Activated B cell treated with CpG ODN at 0.5 μM for 24 hours (primary cell): ENCODE measurements at places on chromosomes 3 and 15. TPM values are rescaled to one million over a fixed set of nuclear protein-coding genes. Genes with fewer than 3 reads are reported as not detected.

Gene IL20RB
- 0.98 and 1.5 TPM in 2 replicates for total RNA-seq

Gene CPNE9
- 0.20 TPM in 1 of 2 replicates, not detected in the other for total RNA-seq

Gene CCDC12
- 93.8 and 98.4 TPM in 2 replicates for total RNA-seq

Gene LTF
- total RNA-seq: 0.10 TPM in 1 of 2 replicates, not detected in the other

Gene MCTP2
- total RNA-seq: 46.0 and 54.2 TPM in 2 replicates

Gene ABCF3
- total RNA-seq: 78.0 and 86.7 TPM in 2 replicates

Gene IL16
- 205 and 206 TPM in 2 replicates for total RNA-seq

- no peaks in the 10 kb centered on the region for H3K36me3 ChIP-seq
- no peak for DNase-seq
- H3K27me3 ChIP-seq: peaks cover 4% of the 10 kb centered on the region
- no peaks in the 10 kb centered on the region for H3K4me1 ChIP-seq
- no peak overlapping the region for H3K4me3 ChIP-seq
Observed at GRCh38 chr15:98524838-98525660, 123.3 kb upstream of the IGF1R start.

DNA sequence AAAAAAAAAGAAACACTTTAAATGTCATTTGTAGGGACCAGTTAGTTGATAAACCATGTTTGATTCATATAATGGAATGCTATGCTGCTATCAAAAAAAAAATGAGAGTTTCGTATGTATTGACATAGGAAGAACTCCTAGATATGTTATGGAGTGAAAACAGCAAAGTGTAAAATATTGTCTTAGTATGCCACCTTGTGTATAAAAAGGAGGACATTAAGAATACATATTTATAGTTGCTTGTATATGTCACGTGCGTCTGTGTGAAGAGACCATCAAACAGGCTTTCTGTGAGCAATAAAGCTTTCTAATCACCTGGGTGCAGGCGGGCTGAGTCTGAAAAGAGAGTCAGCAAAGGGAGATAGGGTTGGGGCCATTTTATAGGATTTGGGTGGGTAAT is 39.5 kb downstream of the KBTBD8 start:
- DNase-seq: no peak
- H3K4me3 ChIP-seq: no peak overlapping the region
- no peak overlapping the region for H3K27ac ChIP-seq
- H3K4me1 ChIP-seq: peaks cover 5% of the 10 kb centered on the region
- H3K36me3 ChIP-seq: no peaks in the 10 kb centered on the region

DNA sequence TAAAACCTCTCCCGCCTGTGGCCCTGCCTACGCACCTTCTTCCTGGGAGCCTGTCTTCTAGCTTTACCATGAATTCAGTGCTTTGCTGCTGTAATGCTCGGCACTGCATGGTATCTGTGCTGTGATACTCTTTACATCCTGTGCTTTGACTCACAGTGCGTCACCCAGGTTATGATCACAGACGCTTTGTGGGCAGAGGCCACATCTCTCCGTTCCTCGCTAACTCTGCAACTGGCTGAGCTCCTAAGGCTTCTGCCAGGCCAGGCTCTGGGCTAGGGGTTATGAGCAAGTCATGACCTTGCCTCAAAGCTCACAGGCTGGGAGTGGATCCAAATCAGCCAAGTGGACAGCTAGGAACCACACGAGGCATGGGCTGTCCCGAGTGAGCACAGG is 23.2 kb downstream of the SPTBN5 start:
- peaks cover 7% of the 10 kb centered on the region for H3K27me3 ChIP-seq
- H3K4me1 ChIP-seq: peaks cover 4% of the 10 kb centered on the region
- H3K36me3 ChIP-seq: no peaks in the 10 kb centered on the region
- DNase-seq: no peak
- no peak overlapping the region for H3K4me3 ChIP-seq

DNA sequence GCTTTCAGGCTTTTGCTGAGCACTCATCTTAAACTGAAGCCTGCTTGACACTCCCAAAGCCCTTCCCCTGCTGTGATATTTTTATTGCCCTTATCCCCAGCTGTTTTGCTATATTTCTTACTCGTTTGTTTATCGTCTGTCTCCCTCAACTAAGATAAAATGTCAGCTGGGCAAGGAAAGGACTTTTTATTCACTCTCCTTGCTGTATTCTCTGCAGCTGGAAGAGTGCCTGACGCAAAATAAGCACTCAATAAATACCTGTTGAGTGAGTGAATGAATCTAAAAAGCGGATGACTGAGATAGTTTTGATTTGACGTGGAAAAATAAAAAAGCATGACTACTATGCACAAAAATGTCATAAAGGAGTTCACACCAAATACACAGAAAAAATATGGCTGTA is 84.8 kb upstream of the POMGNT2 start:
- no peaks in the 10 kb centered on the region for H3K4me1 ChIP-seq
- H3K4me3 ChIP-seq: no peak overlapping the region
- H3K36me3 ChIP-seq: no peaks in the 10 kb centered on the region
- H3K27ac ChIP-seq: no peak overlapping the region

GRCh38 chr3:157572559-157573270 is 69.5 kb upstream of the VEPH1 start:
- no peak for DNase-seq
- H3K27ac ChIP-seq: no peak overlapping the region
- H3K27me3 ChIP-seq: peaks cover 14% of the 10 kb centered on the region
- no peak overlapping the region for H3K4me3 ChIP-seq

GRCh38 chr3:37890522-37890921 is 28.8 kb downstream of the CTDSPL start:
- no peak overlapping the region for H3K4me3 ChIP-seq
- H3K27me3 ChIP-seq: peaks cover 4% of the 10 kb centered on the region
- H3K27ac ChIP-seq: no peak overlapping the region
- DNase-seq: no peak
- H3K36me3 ChIP-seq: no peaks in the 10 kb centered on the region
- no peaks in the 10 kb centered on the region for H3K4me1 ChIP-seq

DNA sequence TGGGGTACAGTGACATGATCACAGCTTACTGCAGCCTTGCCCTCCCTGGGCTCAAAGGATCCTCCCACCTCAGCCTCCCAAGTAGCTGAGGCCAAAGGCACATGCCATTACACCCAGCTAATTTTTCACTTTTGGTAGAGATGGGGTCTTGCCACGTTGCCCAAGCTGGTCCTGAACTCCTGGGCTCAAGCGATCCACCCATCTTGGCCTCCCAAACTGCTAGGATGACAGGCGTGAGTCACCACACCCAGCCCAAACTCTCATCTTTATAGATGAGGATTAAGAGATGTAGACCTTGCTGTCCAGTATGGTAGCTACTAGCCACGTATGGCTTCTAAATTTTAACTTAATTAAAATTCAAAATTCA is 4.4 kb upstream of the ABHD5 start:
- H3K27me3 ChIP-seq: no peaks in the 10 kb centered on the region
- no peaks in the 10 kb centered on the region for H3K36me3 ChIP-seq
- H3K27ac ChIP-seq: no peak overlapping the region
- DNase-seq: no peak
- peaks cover 10% of the 10 kb centered on the region for H3K4me1 ChIP-seq

DNA sequence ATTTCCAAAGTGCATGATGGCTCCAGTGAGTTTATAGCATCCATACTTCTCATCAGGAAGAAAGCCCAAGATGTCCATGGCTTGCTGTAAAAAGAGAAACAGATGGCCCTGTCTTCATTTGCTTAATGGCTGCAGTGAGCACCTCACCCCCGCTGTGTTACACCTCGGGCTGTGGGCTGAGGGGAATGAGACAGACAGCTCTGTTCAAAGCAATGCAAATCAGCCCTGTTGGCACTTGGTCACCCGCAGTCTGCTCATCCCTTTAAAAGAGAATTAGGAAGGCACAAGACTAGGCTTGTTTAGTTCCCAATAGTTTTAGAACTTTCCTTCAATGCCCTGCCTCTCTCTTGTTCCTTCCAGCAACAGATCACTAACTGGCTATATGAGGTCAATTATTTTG is 25.2 kb downstream of the MYH15 start:
- no peaks in the 10 kb centered on the region for H3K4me1 ChIP-seq
- H3K36me3 ChIP-seq: no peaks in the 10 kb centered on the region
- no peaks in the 10 kb centered on the region for H3K27me3 ChIP-seq
- H3K27ac ChIP-seq: no peak overlapping the region
- DNase-seq: no peak

GRCh38 chr15:50018491-50018890 is 100.5 kb downstream of the ATP8B4 start:
- no peaks in the 10 kb centered on the region for H3K4me1 ChIP-seq
- H3K27ac ChIP-seq: no peak overlapping the region
- H3K4me3 ChIP-seq: no peak overlapping the region

GRCh38 chr15:66886686-66887273 is 178.6 kb upstream of the SMAD3 start:
- H3K27me3 ChIP-seq: peaks cover 6% of the 10 kb centered on the region
- no peaks in the 10 kb centered on the region for H3K4me1 ChIP-seq
- no peaks in the 10 kb centered on the region for H3K36me3 ChIP-seq
- no peak overlapping the region for H3K4me3 ChIP-seq
- H3K27ac ChIP-seq: no peak overlapping the region

- H3K4me3 ChIP-seq: no peak overlapping the region
- no peak for DNase-seq
- no peaks in the 10 kb centered on the region for H3K27me3 ChIP-seq
- H3K36me3 ChIP-seq: no peaks in the 10 kb centered on the region
- H3K27ac ChIP-seq: no peak overlapping the region
Observed at GRCh38 chr3:98966434-98966833, 64.9 kb upstream of the DCBLD2 start.

DNA sequence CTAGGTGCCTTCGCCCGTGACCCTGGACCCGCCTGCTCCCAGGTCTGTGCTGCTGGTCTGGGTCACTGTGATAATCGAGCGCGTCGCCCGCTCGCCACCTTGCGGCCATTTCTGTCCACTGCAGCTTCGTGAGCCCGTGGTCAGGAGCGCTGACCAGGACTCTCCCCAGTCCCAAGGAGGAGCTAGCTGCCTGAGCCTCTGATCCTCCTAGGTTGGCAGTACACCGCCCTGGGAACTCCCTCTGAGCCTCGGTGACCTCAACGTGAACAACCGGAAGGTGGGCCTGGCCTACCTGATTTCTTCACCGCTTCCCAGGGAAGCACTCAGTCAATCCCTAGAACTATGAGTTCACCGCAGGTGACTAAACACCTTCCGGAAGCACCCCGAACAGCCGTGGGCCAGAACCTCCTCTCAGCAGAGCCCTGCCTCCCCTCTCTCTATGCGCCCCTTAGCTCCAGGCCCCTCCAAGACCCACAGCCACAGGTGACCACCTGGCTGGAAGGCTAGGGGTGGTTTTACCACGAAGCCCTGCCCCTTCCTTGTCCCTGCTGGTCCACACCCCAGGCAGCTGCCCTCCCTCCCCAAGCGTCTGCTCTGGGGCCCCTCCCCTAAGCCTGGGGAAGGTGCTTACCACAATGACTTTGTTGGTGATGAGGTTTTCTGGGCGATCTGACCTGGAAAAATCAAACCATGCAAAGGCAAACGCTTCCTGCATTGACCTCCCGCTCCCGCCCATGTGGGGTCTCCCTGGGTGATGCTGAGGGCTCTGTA is 9.7 kb downstream of the PLA2G4D start:
- H3K27ac ChIP-seq: no peak overlapping the region
- no peaks in the 10 kb centered on the region for H3K36me3 ChIP-seq
- DNase-seq: peak; percentile 49
- peaks cover 2% of the 10 kb centered on the region for H3K4me1 ChIP-seq
- H3K4me3 ChIP-seq: no peak overlapping the region

DNA sequence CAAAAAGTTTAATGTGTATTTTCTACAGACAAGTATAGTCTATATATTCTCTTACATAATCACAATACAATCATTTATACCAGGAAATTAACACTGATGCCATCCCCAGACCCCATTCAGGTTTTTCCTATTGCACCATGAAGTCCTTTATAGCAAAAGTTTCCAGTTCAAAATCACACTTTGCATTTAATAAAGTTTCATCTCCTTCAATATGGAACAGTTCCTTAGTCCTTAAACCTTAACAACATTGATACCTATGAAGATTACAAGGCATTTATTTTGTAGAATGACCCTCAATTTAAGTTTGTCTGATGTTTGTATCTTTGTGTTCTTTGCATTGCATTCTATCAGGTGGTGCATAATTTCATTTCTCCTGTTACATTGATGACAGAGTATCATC is 2.0 kb upstream of the SMARCC1 start:
- H3K27ac ChIP-seq: no peak overlapping the region
- H3K4me1 ChIP-seq: peaks cover 39% of the 10 kb centered on the region
- DNase-seq: no peak
- H3K27me3 ChIP-seq: no peaks in the 10 kb centered on the region
